Hindlimb muscle (tissue), 1 donor: ENCODE measurements at places on chromosomes 11 and 22.
A peak's percentile ranks its signal among the peaks of the same experiment; 100 is the strongest.

GRCh38 chr11:118105657-118106305 is 19.0 kb upstream of the SMIM35 start:
- DNase-seq, result no peak

GRCh38 chr11:9265211-9266131 is at the start of gene DENND5A:
DENND5A (minus strand) TSS chr11:9265350; CDS start chr11:9265069, 281 bp downstream.
- DNase-seq, result peak; percentile 93

- DNase-seq, result no peak
Measured at GRCh38 chr11:9386086-9386485, 1.6 kb downstream of the IPO7 start.

DNA sequence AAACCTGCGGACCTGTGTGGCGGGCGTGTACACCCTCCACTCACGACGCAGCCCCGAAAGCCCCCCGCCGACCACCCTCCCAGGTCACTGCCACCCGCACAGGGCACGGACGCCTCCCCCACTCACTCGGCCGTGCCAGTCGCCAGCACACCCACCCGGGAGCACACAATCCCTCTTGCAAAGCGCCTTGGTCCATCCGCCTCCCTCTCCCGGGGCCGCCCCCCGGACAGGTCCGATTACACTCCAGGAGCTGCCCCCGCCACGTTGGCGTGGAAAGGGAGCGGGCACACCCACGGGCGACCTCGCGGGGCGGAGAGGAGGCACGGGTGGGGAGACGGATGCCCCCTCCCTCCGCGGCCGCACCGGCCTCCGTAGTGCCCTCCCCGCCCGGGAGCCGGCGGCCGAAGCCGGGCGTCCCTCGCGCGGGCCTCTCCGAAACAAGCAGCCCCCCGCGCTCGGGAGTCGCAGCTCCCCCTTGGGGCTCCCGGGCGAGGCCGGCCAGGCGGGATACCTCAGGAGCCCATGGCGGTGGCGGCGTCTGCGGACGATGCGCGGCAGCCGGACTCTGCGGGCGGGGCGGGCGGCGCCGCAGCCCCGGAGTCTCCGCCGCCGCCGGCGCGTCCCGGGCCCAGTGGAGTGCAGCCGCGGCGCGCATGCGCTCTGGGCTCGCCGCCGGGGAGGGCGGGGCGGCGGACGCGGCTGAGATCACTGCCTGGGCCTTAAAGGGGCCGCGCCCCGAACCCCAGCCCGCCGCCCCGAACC is at the start of gene TMEM184B:
Gene TMEM184B (minus strand): TSS at position 638 of the 762 bp plus-strand sequence. CDS start 25,049 bp downstream, outside the sequence.
- peak; percentile 92 for DNase-seq

DNA sequence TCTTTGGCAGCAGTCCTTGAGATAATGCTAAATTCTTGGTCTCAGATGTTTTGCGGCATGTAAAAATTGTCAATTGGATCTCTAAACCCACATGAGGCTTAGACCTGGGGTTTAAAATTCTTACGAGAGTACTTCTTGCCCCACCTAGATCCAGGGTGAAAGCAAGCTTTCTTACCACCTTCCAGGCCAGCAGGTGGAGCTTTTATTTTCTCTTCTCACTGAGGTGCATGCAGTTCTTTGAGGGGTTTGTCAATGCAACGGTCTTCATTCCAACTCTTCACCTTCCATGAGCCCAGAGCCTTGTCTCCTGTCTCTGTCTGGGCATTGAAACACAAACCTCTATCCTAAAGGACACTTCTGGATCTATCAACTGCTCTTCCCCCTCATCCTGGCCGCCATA is 154.1 kb downstream of the MYO18B start:
- no peak for DNase-seq

- no peak for DNase-seq
Measured at GRCh38 chr22:24117942-24118341, 63.3 kb upstream of the SUSD2 start.

GRCh38 chr11:32052215-32052614 is 38.7 kb upstream of the RCN1 start:
- DNase-seq, result peak; percentile 26

GRCh38 chr11:45270946-45271716 is 15.0 kb downstream of the SYT13 start:
- DNase-seq, result no peak

DNA sequence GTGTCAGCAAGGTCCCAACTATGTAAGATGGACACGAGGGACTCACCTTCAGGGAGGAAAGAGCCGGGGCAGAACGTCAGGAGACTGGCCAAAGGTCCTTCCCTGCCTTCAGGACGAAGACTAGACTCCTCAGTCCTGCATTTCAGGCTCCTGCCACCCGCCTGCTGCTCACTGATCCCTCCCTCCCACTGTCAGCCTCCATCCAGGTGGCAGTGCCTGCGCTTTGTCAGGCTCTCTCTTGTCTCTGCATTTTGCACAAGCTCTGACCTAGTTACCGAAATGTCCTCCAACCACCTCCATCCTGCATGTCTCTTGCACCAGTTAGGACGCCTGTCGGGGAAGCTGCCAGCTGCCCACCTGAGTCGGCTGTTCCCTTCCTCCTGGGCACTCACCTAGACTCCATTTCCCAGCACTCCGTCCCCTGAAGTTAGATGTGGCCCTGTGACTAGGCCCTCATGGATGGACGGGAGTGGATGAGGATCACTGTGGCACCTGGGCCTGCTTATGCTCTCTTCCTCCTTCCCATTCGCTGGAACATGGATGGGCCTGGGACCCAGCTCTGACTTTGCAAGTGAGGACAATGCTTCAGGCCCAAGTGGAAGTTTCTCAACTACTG is 8.0 kb downstream of the B3GNT6 start:
- no peak for DNase-seq

DNA sequence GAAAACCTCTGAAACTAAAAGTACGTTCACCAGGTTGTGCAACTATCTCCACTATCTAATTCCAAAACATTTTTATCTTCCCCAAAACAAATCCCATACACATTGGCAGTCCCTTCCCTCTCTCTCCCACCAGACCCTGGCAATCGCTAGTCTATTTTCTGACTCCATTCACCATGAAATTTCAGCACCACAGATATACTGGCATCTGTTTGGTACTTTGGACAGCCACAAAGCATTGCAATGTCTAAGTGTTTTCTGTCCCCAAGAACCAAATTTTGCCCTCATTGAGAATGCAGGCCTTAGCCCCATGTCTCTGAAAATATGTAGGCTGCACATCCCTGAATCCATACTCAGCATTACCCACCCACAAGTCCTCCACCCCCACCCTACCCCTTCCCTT is 28.0 kb upstream of the KCNJ11 start:
- no peak for DNase-seq

DNA sequence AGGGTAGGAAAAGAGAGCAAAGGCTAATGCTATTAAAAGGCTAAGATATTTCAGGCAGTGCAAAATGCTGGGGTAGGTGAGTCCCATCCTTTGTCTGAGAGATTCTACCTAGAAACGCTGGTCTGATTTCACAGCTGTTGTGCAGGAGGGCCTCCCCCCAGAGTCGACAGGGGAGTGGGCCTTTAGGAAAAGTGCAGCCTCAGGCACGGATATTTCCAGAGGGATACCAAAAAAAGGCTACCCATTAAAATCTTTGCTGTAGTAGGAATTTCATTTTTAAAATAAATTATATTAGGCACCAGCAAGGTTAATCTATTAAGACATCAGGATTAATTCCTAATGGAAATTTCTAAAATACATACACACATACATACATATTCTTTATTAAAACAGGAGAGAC is 280.5 kb downstream of the OPCML start:
- no peak for DNase-seq

GRCh38 chr22:45435544-45436139 is 22.1 kb downstream of the RIBC2 start:
- DNase-seq, result peak; percentile 92

DNA sequence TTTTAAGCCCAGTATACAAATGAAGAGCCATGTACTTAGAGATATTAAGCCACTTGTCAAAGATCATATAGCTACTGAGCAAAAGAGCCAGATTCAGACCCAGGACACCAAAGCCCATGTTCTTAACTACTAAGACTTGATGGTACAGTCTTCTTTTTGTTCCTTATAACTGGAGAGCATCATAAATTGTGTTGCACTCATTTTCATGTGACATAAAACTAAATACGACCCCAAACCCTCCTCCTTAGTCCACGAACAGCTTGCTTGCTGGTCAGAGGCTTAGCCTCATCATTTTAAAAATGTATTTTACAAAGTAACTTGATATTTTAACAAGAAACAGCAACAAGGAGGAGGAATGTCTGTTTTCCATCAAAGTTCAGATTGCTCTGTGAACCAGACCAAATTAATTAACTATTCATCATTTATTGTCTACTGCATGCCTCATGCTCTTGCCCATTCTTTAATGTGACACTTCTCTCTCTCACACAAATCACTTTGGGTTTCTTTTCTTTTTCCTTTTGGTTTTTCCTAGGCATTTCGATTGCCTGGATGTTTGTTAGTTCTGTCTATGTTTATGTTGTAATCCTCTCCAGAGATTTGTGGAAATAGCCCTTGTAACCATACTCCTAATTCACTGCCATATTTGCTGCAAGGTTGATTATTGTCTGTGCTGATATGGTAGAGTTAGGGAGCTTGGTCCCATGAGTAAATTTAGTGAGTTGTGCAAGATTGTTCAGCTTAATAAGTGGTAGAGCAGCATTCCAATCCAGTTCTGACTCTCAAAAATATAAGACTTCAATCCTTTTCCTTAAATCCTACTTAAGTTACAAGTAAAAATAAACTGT is 8.4 kb upstream of the ARHGAP20 start:
- DNase-seq, result no peak

- DNase-seq, result no peak
Measured at GRCh38 chr11:81098471-81098870, 1635.2 kb downstream of the FAM181B start.

GRCh38 chr11:120771551-120772060 is 252.3 kb upstream of the TBCEL start:
- DNase-seq, result no peak

- DNase-seq, result no peak
Measured at GRCh38 chr22:23816156-23816976, 22.4 kb downstream of the DERL3 start.

- peak; percentile 36 for DNase-seq
Measured at GRCh38 chr22:22156716-22157347, 87.8 kb upstream of the VPREB1 start.

- no peak for DNase-seq
Measured at GRCh38 chr22:21826204-21826603, 41.2 kb downstream of the MAPK1 start.

- no peak for DNase-seq
Measured at GRCh38 chr11:32290783-32291182, 144.6 kb downstream of the WT1 start.

- no peak for DNase-seq
Measured at GRCh38 chr11:86458294-86459001, 83.8 kb downstream of the CCDC81 start.

DNA sequence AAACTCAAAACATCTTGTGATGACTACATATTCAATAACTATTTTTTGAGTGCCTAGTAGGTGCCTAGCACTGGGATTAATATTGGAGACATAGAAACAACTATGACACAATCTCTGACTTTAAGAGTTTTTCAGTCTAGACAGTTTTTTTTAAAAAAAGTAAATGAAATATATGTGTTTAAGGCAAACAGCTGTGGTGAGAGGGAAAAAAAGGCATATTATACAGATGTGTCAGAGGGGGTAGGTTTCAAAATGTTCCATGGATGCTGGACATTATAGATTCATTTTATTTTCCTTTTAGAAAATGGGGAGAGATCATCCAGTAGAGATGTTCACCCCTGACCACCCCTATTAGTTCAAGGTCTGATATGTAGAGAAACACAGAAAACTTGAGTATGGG is 90.8 kb downstream of the LUZP2 start:
- DNase-seq, result no peak

DNA sequence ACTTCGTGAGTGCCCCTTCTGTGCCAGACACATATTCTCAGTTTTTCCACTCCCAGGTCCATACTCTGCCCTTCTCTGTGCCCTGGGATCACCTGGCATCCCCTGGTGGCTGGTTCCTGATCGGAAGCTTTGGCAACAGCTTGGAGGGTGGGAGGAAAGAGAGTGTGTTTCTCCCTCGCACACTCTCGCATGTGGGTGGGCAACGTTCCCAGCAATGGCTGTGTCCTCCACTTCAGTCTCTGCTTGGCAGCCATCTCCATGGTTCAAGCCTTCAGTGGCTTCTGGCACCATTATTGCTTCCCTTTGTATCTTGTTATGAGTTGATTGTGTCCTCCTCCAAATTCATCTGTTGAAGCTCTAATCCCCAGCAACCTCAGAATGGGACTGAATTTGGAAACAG is 342.7 kb upstream of the SYN3 start:
- no peak for DNase-seq

DNA sequence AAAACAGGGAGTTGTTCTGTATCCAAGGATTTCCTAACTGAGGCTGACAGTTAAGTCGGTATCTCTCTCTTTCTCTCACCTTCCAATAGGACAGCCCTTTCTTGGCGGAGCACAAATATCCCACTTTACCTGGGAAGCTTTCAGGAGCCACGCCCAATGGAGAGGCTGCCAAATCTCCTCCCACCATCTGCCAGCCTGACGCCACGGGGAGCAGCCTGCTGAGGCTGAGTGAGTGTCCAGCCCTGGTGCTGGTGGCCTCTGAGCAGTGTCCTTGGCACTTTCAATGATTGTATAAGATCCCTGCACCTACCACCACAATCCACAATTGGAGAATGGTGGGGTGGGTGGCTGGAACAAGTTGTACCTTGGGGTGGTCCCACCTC is 33.7 kb downstream of the CYB5R2 start:
- no peak for DNase-seq

DNA sequence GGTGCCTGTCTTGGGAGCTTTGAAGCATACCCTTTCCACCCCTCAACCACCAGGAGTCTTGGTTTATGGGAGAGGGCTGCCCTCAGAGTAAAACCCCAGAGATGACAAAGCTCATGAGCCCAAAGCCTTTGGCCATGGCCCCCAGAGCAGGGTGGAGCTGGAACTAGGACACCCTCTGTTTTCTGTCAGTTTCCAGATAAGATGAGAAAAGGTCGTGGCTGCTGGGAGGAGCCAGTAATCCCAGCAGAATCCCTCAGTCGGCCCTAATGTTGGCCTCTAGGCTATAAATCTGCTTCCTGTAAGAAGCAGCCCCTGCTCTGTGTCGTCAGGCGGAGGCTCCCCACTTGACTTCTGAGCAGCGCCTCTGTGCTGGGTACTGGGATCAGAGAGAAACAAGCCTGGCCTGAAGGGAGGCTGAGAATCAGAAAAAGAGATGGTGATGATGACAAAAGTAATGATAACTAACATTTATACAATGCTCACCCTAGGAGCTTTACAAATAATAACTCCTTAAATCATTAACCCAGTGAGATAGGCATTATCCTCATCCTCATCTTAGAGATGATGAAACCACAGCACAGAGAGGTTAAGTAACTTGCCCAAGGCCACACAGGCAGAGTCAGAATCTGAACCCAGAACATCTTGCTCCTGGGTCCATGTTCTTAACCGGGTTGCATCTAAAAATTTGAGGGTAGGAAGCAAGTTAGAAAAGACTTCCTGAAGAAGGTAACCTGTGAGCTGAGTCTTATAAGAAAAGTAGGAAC is 471.4 kb downstream of the SOX6 start:
- no peak for DNase-seq

GRCh38 chr11:20840341-20840740 is 171.0 kb downstream of the NELL1 start:
- no peak for DNase-seq

GRCh38 chr11:46930089-46930488 is 6.5 kb upstream of the CSTPP1 start:
- DNase-seq, result no peak

GRCh38 chr11:116274521-116274920 is 498.3 kb downstream of the BUD13 start:
- no peak for DNase-seq

GRCh38 chr22:49047447-49047846 is 780.2 kb downstream of the BRD1 start:
- no peak for DNase-seq

- DNase-seq, result peak; percentile 80
Measured at GRCh38 chr11:111635706-111636045, 33.4 kb downstream of the SIK2 start.
